Activated CD8-positive, alpha-beta memory T cell treated with anti-CD3 and anti-CD28 coated beads for 4 hours (primary cell): ENCODE measurements at places on chromosomes 1 and 21.

GRCh38 chr21:46503922-46504550, 45.3 kb downstream of the DIP2A start:
- DNase-seq, result no peak

- DNase-seq, result no peak
These were observed 17.6 kb downstream of the COL8A2 start for GRCh38 chr1:36107394-36107793.

- peak; percentile 34 for DNase-seq
These were observed 1638.3 kb downstream of the MRPL39 start for GRCh38 chr21:23968722-23969647.

DNA sequence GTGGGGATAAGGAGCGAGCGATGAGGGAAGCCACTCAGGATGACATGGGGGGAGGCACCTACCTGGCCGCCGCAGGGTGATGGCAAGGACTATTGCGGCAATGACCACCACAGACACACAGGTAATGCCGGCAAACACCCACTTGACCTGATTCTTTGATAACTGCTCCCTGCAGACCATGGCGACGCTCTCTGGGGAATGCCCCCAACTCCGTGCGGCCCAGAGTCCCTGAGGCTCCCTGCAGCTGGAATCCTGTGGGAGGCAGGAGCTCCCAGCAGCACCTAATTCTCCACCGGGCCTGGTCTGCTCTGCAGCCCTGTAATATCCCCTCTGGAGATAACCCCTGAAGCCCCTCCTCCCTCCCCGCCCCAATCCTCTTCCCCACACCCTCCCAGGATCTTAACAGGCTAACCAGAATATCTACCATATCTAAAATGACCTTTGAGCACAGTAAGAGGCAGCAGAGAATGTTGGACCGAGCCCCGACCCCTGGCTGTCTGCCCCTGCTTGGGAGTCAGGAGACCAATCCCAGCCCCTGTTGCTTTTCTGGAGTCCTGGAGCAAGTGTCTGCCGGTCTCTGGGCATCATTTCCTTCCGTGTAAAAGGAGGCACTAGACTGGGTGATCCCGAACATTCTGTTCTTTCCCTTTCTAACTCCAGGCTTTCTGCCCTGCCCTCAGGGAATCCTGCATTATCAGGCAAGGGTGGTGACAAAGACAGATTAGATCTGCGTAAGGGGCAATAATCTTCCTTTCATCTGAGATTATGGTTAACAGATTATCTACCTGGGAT, at the start of gene FAM151A:
Gene FAM151A, minus strand, starts transcription at position 310 of the 792 bp plus-strand sequence. Its CDS starts 130 bp downstream, at position 180.
- DNase-seq, result no peak

- no peak for DNase-seq
These were observed 532 bp downstream of the ERO1B start for GRCh38 chr1:236281198-236281653.

DNA sequence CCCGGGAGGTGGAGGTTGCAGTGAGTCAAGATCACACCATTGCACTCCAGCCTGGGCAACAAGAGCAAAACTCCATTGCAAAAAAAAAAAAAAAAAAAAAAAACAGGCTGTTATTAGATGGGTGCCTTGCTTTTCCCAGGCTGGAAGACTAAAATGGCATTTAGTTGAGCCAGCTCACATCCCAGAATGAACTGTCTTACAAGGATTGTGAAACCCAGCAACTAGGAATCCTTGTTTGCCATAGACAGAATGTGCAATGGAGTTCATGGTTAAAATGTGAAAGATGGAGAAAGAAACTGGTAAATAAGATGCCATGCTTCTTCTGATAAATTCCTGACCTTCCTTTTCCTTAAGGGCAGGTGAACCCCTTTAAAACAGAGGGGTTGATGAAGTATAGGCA, 215.8 kb upstream of the GREM2 start:
- no peak for DNase-seq

GRCh38 chr21:24727803-24728440, 879.4 kb downstream of the MRPL39 start:
- DNase-seq, result no peak

DNA sequence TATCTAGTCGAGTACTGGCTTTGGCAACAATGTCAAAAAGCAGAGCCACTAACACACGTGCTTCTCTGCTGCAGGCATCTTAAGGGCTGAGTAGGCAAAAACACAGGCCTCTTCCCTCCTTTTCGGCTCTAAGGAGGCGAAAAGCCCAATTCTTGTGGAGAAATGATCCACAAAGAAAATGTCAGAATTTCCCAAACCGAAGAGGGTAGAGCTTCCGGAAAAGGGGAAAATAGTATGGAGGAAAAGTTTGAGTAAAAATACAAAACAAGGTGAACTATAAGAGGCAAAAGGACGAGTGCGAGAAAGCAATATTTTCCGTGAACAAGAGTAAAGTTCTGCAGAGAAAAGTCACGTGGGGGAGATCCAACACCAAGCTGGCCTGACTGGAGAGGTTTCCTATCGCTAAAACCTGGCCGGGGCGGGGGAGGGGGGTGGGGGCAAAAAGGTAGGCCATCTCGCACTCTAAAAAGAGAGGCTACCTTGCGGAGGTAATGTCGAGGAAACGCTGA, 551 bp downstream of the ZRANB2 start:
- no peak for DNase-seq

GRCh38 chr1:93739472-93739871, 57.8 kb upstream of the BCAR3 start:
- DNase-seq, result no peak

GRCh38 chr1:17161137-17161740, 42.0 kb upstream of the PADI2 start:
- DNase-seq, result no peak

GRCh38 chr1:246279402-246279801, 227.7 kb downstream of the SMYD3 start:
- no peak for DNase-seq

DNA sequence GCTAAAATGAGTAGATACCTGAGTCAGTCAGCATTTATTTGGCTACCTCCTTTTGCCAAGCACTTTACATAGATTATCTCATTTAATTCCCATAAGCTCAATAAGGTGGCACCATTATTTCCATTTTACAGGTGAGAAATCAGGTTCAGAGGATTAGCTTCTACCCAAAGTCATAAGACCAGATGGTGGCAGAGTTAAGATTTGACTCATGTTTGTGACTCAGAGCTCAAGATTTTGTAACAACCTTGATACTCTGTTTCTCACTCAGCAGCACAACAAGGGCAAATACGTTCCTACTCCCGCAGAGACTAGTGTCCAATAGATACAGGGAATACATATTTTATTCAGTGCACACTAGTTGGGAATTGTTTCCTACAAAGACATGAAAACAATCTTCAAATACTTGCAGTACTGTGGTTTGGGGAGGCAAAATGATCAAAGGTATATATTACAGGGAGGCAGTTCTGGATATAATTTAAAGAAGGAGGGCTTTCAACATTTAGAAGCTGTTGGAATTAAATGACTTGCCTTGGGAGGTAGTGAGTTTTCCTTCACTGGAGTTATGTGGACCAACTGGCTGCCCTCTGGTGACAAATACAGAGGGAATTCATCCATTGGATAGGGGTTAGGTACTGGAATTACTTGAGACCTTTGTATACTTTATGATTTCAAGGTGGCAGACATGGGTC, 3.6 kb downstream of the LEPR start:
- no peak for DNase-seq

- DNase-seq, result no peak
These were observed 3.9 kb downstream of the PFDN2 start for GRCh38 chr1:161113915-161114314.

DNA sequence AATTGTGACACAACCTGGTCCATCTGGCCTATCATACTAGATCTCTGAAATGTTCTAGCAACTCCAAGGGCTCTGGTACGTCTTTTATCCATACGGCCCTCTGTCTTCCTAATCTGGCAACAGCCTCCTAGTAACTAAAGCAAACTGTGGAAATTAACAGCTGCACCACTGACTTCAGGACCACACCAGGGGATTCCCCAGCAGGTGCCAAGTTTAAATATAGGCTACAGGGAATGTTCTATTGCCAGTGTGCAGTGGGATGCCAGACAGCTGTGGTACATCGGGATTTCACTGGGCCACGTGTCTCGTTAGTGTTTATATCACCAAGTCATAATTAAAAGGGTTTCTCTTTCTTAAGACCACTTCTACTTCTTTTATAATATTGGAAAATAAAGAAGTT, 94.3 kb downstream of the RGS2 start:
- DNase-seq, result no peak

DNA sequence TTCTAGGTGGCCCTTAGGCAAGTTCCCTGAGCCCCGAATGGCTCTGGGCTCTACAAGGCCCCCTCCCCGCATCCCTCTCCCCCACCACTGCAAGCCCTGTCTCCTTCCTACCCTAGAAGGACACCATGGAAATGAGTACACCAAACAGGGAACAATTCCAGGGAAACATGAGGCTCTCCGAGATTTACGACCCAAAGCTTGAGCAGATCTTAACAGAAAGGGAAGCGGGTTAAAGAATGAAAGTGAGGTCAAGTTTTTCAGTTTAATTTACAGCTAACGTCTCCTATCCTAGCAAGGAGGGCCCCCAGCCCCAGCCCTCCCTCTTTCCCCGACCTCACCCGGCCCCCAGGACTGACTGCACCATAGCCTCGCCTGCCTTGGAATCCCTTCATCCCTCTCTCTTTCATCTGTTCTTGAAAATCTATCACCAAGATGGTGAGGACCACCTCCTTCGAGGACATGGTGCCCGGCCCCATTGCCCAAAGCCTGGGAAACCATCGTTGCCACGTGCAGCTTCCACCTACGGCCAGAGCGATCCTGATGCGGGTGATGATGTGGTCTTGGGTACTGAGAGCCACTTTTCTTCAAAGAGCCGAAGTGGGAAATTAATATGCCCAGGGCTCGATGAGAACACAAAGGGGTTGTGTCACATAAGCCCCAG, 30.5 kb downstream of the SIM2 start:
- DNase-seq, result no peak

GRCh38 chr1:89545264-89546038, 20.8 kb downstream of the LRRC8B start:
- DNase-seq, result peak; percentile 10

GRCh38 chr1:67094191-67094590, 40.2 kb upstream of the SLC35D1 start:
- no peak for DNase-seq

- no peak for DNase-seq
These were observed 119.1 kb upstream of the DMRTA2 start for GRCh38 chr1:50542362-50542761.

DNA sequence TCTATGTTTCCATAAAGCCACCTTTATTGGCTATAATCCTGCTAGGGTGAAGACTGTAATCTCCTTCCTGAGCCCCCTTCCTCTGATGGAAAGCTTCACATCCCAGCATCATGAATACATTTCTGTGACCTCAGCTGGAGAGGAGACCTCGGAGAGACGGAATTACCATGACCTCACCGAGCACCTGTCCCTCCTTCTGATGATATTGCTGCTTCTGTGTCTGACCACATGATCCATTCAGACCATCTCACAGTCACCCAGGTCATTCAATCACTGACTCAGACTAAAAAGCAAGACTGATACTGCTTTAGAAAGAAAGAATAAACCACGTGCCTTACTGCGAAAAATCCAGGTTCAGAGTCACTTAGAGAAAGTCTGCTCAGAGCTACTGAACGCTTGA, 8.8 kb downstream of the KCND3 start:
- no peak for DNase-seq

GRCh38 chr1:115331558-115332331, 6.3 kb downstream of the NGF start:
- DNase-seq, result no peak

DNA sequence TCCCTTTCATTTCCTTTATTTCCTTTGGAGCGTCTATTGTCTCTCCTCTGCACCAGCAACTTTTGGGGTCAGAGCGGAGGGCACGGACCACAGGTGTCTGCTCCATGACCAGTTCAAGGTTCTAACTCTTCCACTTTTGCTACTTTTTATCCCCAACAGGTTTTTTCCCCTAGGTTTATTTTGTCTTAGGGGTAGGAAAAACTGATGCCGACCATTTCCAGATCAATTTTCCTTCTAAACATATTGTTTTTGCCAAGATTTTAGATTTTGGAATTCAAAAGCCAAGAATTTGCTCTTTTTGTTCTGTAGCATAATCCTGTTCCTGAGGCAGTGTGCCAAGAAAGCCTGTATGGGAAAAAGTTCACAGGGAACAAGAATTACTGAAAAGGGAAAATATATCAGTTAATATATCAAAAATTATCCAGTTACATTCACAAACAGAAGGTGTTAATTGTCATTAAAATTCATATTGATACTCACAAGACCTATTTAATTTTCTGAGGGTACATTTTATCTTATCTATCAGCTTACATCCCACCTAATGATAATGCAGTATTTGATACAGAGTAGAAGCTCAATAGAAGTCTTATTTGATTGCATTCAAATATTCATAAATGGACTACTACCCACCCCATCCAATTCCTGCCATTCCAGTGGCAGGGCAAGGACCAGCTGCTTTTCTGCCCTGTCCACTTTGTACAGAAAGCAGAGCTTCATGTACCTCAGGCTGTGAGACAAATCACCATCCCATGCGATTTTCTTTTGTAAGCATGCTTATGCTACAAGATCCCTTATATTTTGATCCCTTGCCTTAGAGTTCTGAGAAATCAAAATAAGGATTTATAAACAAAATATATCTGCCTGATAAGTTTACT, 31.2 kb downstream of the TSEN15 start:
- DNase-seq, result no peak

- DNase-seq, result no peak
These were observed 34.0 kb downstream of the FH start for GRCh38 chr1:241485554-241485992.

GRCh38 chr1:36859926-36860325, 174.4 kb downstream of the GRIK3 start:
- DNase-seq, result no peak

GRCh38 chr1:78387201-78387600, 103.6 kb upstream of the PTGFR start:
- DNase-seq, result no peak

DNA sequence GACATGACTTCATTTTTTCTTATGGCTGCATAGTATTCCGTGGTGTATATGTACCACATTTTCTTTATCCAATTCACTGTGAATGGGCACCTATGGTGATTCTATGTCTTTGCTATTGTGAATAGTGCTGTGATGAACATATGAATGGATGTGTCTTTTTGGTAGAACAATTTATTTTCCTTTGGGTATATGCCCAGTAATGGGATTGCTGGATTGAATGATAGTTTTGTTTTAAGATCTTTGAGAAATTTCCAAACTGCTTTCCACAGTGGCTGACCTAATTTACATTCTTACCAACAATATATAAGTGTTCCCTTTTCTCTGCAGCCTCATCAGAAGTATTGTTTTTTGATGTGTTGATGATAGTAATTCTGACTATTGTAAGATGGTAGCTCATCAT, 361.7 kb upstream of the SGIP1 start:
- no peak for DNase-seq

- DNase-seq, result no peak
These were observed 24.8 kb upstream of the ACBD6 start for GRCh38 chr1:180527101-180527669.

DNA sequence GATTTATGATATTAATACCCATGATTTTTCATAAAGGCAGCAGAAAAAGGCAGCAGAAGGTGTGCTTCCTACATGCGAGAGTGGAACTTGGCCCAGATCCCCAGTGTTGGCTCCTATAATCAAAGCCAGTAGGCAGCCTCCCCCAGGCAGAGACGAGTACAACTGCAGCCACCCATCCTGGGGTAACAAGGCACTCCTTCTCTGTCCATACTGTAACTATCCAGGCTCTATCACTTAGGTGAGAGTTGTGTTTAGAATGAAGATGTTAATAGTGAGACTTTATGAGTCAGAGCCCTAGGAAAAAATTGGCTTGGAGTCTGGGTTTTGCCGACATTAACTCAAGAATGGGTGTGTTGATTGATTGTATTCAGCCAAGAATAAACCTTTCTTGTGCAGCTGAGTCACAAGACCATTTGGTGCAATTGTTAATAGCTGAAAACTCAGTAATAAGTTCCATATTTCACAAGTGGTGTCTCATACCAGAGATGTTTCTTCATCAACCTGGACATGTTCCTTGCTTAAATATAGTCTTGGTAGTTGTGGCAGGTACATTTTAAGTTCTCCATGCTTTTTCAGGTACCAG, 322.3 kb downstream of the DUSP10 start:
- no peak for DNase-seq
